ENCODE measurements at places on chromosomes 7 and 10. TPM values are rescaled to one million over a fixed set of nuclear protein-coding genes. Genes with fewer than 3 reads are reported as not detected.

The CYP2C19 gene
- not detected for polyA plus RNA-seq

The PRKAR2B gene
- polyA plus RNA-seq, result 3.1 TPM

The SPDYE2B gene
- not detected for polyA plus RNA-seq

The SLC35G1 gene
- 2.6 TPM for polyA plus RNA-seq

The GIMAP6 gene
- polyA plus RNA-seq, result not detected

The SUN1 gene
- polyA plus RNA-seq, result 155 TPM

The EPHA1 gene
- 0.10 TPM for polyA plus RNA-seq

Data from IMR-90 (cell line).